ENCODE measurements at places on chromosomes 11 and 22.

GRCh38 chr22:30662040-30662439 lies 5.6 kb downstream of the DUSP18 start:
- DNase-seq = peak; percentile 57

- no peak for DNase-seq
These were observed 52.5 kb upstream of the KCNQ1OT1 start for GRCh38 chr11:2752204-2752770.

DNA sequence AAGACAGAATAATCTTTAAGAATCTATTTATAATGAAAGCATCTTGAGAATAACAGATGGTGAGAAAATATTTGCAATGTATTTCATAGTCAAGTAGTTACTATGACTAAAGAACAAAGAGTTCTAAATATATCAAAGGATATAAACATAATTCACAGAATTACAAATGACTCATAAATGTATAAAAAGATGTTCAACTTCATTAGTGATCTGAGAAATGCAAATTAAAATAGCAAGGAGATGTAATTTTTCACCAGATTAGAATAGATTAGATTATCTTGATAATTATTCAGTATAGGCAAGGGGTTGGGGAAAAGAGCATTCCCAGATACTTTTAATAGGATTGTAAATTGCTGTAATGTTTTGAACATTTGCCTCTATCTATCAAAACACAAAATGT lies 30.1 kb upstream of the PAMR1 start:
- no peak for DNase-seq

DNA sequence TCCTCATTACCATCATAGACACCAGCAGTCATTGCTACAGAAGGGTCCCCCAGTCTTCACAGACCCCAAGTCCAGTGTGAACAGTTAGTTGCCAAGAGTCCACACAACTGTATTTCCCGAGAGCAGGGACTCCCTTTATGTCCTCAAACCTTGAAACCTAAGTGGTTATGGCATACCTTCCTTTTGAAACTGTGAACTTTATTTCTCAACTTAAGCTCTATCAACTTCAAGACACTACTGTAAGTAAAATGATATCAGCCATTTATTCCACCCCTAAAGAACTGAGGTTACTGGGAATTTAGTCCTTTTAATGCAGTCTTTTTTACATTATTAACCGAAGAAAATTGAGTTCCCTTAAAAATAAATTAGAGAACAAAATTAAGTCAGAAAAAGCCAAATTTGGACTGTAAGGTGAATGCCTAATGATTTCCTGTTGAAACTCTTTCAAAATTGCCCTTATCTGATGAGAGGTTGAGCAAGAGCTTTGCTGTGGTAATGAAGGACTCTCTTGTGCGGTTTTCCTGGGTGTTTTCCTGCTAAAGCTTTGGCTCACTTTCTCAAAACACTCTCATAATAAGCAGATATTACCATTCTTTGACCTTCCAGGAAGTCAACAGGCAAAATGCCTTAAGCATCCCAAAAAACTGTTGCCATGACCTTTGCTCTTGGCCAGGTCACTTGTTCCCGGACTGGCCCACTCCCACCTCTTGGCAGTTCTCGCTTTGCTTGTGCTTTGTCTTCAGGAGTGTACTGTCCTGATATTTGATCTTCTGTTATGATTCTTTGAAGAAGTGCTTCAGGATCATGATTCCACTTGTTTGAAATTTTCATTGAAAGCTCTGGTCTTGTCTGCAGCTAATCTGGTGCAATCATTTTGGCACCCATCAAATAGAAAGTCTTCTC lies 765.4 kb upstream of the ANO3 start:
- DNase-seq = no peak

GRCh38 chr22:49331223-49331815 lies 496.4 kb downstream of the BRD1 start:
- no peak for DNase-seq

DNA sequence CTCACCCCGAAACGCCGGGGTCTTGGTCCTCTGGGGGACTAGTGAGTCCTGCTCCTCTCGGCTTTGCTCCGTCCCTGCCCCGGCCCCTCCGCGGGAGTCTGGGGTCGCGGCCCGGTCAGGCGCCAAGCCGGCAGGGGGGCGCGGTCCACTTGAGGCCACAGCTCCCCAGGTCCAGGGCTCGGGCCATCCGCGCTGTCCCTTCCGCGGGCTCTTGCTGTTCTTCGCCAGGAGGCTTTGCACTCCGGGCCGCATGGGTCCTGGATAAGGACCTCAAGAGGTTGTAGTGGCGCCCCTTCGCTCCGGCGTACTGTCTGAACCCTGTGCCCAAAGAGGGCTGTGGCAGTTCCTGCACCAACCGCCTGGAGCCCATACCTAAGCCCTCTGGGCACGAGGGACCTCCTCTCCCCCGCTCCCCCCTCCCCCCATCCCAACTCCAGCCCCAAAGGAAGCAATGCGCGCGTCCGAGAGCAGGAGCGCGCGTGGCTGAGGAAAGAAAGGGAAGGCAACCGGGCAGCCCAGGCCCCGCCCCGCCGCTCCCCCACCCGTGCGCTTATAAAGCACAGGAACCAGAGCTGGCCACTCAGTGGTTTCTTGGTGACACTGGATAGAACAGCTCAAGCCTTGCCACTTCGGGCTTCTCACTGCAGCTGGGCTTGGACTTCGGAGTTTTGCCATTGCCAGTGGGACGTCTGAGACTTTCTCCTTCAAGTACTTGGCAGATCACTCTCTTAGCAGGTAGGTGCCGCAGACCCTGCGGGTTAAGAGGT lies at the start of gene ADM:
Gene ADM (plus strand): TSS at position 579 of the 767 bp plus-strand sequence. CDS start 628 bp downstream, outside the sequence.
- peak; percentile 66 for DNase-seq

GRCh38 chr11:119728211-119728626 lies 781 bp downstream of the NECTIN1 start:
- DNase-seq = no peak

DNA sequence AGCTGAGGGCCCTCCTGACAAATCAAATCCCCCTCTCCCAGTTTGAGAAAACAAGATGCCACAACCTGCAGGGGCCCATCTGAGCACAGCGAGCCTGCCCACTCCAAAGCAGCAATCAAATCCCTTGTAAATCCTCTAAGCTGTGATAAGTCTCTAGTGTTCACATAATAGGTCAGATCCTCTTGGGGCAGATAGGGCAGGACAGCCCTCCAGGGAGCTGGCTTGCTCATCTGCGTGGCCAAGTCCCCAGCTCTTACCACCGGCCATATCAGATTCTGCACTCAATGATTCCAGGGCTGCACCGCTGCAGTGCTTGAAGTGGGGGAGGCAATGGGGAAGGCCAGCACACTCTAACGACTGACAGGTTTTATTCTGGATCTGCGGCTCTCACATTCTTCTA lies 29.6 kb upstream of the FLI1 start:
- DNase-seq = no peak

DNA sequence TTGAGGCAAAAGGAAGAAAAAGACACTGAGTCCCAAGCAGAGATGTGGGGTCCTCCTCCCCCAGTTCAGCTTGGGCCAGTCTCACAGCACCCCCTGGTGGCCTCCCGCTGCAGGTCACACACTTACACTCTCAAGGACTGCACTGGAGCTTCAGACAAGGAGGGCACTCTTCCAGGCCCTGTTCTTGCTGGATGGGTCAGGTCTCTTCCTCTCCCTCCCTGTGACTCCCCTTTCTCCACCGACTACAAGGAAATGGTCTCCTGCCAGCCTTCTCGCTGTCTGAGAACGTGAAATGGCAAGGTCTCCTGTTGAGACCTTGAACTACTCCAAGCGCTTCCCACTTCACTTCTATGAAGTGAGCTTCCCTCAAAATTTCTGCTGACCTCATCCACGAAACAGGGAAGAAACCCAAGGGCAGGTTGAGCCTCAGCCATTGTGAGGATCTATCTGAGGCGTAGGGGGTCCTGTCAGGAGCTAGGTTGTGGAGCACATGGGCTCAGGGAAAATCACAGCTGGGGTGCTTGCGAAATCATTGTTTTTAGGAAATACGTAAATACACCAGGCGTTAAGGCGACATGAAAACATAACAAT lies 11.2 kb upstream of the IGLL1 start:
- peak; percentile 73 for DNase-seq

DNA sequence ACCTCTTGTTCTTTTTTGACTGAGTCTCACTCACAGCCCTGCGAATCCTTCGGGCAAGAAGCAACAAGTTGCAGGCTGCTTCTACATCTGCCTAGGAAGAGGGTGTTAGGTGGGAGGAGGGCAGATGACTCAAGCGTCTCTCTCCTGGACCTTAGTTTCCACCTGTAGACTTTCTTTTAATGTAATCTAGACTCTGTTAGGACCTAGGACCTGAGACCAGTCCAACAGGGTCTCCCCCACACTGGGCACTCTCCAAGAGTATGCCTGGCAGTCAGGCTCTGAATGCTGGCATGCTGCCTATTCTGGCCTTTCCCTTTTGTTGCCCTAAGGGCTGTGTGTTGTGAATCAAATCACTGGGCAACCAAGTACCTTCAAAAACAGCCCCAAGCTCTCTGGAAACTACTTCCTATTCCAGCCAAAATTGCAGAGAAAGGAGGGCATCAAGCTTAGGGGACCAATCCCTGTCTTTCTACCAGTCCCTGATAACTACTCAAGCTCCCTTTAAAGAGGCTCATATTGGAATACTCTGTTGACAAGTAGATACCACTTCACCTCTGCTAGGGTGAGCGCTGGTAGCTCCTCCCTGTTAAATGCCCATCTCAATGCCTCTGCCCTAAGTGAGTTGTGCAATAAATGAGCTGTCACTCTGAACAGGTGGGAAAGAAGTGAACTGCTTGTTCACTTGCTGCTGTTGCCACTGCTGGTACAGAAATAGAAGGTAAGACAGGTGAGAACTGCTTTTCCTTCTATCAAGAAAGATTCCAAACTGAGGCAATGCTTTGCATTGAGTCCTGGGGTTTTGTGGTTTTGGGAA lies at the start of gene BBOX1:
Gene BBOX1 (plus strand): TSS at position 514 of the 814 bp plus-strand sequence. CDS start 14,616 bp downstream, outside the sequence.
- DNase-seq = peak; percentile 35

- DNase-seq = no peak
These were observed 12.6 kb downstream of the SELENOM start for GRCh38 chr22:31094741-31095140.

DNA sequence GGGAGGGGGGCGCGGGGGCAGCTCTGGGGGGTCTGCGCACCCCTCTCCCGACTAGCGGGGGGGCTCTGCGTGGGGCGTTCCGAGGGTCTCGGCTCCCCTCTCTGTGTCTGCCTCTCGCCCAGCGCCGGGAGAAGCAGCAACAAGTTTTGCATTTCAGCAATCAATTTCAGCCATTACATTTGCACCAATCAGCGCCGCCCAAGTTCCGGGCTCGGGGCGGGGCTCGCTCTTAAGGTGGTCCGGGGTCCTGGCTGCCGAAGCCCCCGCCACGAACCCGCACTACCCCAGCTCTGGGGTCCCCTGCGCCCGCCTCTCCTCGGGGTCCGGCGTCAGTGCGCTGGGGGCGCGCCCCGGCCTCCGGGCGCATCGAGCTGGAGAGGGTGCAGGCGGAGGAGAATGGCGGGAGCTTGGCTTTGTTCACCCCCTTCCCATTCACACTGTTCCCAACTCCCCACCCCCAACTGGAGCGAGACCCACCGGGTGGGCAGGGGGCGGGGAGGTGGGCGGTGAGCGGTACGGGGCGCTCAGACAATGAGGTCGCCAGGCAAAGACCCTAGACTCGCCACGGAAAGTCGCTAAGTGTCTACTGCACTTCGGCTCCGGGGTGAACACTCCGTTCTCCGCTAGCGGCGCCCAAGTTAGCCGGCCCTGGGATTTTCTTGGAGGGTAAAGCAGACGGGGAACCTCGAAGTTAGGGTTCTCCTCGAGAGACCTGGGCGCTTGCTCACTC lies at the start of gene MN1:
Gene MN1 (minus strand): TSS at position 141 of the 730 bp plus-strand sequence. CDS start 1,213 bp downstream, outside the sequence.
- DNase-seq = peak; percentile 77

DNA sequence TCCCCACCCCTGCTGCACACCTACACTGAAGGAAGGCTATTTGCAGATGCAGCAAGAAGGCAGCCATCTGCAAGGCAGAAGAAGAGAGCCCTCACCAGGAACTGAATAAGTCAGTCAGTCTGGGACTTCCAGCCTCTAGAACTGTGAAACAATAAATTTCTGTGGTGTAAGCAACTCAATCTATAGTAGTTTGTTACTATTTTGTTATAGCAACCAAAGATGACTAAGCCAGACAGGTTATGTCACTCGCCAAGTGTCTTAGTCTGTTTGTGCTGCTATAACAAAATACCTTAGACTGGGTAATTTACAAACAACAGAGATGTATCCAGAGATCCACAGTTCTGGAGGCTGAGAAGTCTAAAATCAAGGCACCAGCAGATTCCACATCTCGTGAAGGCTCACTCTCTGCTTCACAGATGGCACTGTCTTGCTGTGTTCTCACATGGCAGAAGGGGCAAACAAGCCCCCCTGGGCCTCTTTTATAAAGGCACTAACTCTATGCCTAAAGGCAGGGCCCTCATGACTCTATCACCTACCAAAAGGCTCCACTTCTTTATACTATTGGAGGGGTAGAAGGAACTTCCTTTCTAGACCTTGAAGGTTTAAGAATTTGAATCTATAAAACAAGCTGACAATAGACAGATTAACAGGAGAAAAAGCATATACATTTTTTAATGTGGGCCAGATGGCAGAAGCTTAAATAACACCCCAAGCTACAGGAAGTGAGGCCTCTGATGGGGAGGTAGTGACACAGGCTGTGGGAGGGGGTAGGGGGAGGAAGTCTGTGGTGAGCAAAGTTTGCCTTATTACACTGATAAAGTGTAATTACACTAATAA lies 12.3 kb downstream of the APOL6 start:
- no peak for DNase-seq

GRCh38 chr11:72775288-72776110 lies 18.3 kb downstream of the STARD10 start:
- no peak for DNase-seq
